ENCODE measurements at places on chromosomes 3 and 15.
A peak's percentile ranks its signal among the peaks of the same experiment; 100 is the strongest.

GRCh38 chr3:196127308-196128040 is 45.6 kb upstream of the TFRC start:
- no peak for DNase-seq

GRCh38 chr15:30990036-30990435 is 1.4 kb downstream of the MTMR10 start:
- no peak for DNase-seq

DNA sequence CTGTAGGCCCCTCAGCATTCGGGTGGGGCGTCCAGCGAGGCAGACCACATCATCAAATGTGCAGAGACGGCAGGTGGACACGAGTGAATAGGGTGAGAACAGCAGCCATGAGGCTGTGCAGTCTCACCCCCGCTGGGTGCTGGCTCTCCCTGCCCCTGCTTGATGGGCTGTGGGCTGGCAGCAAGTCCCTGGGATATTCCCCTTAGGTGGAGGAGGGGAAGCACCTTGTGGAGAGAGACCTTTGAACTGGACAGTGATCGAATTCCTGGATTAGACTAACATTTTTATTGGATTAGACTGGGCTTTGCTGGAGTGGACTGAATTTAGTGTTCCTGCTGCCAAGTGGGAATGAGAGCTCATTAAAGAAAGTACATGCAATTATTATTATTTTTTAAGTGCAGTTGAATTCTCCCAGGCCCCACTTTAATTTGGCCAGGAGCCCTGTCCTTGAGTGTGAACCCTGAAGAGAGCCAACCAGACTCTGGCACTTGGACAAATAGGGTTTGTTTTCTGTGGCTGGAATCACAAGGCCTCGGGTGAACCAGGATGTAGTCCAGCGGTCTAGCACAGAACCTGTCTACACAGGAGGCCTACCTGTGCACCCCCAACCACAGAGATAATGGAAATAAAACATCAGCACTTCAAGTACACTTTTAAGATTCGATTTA is 193.1 kb downstream of the ABHD5 start:
- peak; percentile 10 for DNase-seq

- no peak for DNase-seq
These were observed 606.8 kb downstream of the GBE1 start for GRCh38 chr3:81154611-81155143.

DNA sequence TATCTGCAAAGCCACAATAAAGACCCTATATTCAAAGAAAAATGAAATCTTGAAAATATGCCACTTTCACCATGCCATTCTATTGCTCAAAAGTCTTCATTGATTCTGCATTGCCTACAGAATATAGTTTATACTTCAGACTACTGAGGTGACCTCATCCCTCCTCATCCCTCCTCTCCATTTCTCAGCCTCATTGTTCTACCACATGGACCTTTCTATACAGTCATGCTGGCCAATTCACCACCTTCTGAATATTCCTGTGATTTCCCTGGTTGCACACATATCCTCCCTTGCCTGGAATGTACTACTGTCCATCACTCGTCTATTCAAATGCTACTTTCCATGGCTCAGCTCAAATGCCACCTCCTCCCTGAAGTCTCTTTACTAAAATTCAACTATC is 3.5 kb upstream of the COL8A1 start:
- DNase-seq = no peak

GRCh38 chr3:148975248-148975647 is 16.1 kb upstream of the GYG1 start:
- no peak for DNase-seq

DNA sequence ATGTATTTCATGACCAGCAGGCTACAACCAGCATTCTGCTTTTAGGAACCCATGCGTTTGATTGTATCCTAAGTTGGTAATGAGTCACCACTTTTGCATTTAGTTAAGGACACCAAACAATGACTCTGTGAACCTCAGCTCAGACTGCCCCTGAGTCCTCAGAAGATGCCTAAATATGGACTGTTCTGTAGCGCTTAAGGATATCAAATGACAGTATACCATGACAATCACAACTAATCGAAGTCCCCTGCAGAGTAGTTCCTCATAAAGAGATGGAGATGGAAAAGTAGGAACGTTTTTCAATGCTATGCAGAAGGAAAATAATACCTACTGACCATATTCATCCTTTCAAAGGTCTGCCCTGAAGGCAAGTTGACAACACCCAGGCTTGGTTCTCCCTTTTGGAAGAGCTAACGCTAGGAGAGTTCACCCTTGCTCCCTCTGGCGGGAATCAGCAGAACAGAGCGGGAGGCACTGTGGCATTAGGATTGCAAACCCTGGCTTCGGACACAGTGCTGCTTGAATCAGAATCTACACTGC is 508.6 kb downstream of the FHIT start:
- DNase-seq = no peak

GRCh38 chr3:195821403-195822130 is 9.8 kb upstream of the MUC4 start:
- DNase-seq = no peak

DNA sequence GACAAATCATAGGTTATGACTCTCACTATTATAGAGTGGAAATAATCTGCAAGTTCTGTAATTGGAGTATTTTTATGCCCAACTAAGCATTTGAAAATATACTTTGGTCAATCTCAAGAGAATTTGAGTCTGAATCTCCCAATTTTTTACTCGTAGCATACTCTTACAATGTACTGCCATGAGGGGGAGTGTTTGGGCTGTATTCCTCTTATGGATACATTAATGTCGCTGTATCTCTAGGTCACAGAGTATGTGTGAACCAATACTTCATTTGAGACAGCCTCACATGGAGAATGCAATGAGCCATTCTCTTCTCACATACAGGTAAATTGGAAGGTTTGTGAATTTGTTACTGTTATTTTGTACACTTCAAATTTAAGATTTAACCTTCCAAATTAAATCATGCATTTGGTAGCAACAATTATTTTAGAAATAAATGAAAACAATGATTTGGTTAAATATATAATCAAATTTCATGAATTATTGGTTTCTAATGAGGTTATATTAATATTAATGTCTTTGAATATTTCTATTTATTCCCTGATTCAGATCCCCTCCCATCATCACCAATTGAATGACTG is 5.5 kb upstream of the CD200 start:
- peak; percentile 82 for DNase-seq

DNA sequence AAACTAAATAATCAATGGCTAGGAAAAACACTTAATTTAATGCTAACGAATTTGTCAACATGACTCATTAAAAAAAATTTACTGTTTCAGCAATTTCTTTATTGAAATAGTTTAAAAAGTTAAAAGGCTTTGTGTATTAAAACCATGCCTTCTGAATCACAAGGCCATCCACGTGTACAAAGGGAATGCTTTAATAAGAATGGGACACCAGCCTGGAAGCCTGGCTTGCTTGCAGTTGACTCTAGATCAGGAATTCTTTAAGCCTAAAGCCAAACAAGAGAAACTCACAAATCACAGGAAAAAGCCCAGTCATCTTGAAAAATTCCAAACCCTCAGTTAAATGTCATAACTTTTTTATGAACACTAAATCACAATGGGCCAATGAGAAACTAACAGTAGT is 137.6 kb downstream of the PEAK1 start:
- DNase-seq = peak; percentile 10

DNA sequence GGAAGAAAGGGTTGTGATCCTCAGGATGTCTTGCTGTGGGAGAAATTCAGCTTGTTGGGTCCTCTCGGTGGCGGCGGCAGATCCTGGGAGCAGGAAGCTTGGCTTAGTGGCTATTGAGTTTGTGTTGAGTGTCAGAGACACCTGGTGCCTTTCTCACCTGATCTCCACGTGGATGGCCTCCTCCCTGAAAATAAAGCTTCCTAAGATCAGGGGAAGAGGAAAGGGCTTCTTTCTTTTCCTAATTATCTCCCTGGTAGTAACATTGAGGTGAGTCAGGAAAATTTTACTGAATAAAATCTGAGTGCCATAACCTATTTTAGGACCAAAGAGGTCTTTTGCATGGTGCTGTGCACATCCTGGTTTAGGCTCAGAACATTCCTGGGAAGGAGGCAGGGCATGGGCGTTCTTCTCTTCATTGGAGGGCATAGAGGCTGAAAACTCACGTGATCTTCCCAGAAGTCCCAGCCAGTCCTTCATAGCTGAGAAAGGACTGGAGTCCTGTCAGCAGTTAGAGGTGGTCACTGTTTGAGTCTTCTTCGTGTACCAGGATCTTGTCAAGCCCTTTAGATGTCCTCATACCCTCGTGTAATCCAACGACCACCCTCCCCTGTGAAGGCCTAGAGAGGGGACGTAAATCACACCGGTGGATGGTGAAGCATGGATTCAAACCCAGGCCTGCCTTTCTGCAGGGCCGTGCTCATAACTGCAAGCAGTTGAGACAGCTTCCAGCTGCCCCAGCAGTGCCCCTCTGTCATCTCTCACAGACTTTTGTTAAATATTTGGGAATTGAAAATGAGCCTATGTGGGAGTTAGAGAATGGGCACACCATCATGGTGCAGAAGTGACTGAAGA is 1.1 kb downstream of the CMTM8 start:
- DNase-seq = no peak

DNA sequence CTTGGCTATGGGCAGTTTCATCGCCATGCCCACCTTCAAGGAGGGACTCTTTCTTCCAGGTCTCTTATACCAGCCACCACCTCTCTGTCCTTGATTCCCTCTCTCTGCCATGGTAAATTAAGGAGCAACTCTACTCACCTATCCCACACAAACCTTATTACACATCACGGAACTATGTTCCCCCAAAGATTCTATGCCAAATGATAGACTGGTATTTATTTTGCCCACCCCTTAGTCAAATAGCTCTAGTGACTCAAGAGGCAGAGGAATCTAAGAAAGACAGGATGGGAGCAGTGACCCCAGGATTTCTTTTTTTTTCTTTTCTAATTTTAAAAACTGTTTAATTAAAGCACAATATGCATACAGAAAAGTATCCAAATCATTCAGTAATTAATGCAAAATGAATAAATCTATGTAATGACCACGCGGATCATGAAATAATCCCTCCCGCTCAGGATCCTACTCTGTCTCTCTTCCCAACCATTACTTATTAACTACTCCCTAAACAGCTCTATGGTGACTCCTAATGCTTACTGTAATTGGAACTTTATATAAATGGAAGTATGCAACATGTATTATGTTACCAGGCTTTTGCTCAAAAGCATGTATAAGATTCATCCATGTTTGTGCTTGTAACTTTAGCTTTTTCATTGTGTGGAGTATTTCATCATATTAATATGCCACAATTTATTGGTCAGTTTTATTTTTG is 410.8 kb upstream of the RASGRP1 start:
- no peak for DNase-seq

- no peak for DNase-seq
These were observed 11.6 kb upstream of the CLPX start for GRCh38 chr15:65196637-65197336.

DNA sequence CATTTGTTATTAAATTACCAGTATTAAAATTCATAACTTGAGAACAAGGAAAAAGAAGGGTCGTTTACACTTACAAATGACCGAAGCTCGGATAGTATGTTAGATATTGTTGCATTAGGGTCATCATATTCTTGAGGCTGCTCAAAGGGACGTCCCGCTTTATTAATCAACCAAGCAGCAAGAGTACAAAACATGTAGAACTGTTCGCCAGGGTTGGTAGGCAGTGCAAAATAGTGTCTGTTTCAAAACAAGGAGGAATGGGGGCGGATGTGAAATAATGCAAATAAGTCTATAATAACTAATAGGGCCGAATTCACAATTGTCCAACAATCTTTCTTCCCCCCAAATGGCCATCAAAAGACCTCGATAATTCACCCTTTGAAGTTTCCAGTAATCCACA is 2.9 kb downstream of the IFT57 start:
- no peak for DNase-seq

GRCh38 chr3:116897382-116897781 is 187.8 kb downstream of the TUSC7 start:
- DNase-seq = no peak

DNA sequence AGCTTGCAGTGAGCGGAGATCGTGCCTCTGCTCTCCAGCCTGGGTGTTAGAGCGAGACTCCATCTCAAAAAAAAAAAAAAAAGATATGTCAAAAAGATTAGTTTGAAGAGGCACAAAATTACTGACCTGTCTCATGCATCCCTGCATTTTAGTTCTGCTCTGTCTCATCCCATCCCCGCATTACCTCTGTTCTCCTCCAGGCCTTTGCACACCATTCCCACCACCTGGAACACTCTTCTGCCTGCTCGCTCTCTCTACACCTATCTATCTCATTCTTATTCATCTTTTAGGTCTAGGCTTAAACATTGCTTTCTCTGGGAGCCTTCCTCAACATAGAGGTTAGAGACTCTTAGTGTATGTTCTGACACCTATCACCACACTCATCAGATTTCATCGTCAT is 32.9 kb upstream of the ZNF770 start:
- DNase-seq = no peak

- no peak for DNase-seq
These were observed 12.3 kb downstream of the NRROS start for GRCh38 chr3:196651819-196652218.

DNA sequence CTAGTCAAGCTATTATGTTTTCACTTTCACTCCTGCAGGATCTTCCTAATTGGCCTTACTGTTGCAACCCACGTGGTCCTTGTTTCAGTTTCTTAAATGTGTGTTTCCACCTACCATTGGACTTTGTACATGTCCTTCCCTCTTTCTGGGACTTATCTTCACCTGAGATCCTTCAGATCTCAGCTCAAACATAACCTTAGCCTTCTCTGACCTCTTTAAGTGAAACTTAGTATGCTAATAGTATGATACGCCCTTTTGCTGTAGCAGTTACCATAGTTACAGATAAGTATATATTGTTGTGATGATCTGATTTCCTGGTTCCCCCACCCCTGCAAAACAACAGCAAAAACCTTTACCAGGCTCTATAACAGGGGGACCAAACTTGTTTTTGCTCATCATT is 35.2 kb downstream of the U2SURP start:
- no peak for DNase-seq

GRCh38 chr15:81880833-81881232 is 165.0 kb downstream of the MEX3B start:
- DNase-seq = no peak

- no peak for DNase-seq
These were observed 77.2 kb downstream of the IL12A start for GRCh38 chr3:160065786-160066185.

DNA sequence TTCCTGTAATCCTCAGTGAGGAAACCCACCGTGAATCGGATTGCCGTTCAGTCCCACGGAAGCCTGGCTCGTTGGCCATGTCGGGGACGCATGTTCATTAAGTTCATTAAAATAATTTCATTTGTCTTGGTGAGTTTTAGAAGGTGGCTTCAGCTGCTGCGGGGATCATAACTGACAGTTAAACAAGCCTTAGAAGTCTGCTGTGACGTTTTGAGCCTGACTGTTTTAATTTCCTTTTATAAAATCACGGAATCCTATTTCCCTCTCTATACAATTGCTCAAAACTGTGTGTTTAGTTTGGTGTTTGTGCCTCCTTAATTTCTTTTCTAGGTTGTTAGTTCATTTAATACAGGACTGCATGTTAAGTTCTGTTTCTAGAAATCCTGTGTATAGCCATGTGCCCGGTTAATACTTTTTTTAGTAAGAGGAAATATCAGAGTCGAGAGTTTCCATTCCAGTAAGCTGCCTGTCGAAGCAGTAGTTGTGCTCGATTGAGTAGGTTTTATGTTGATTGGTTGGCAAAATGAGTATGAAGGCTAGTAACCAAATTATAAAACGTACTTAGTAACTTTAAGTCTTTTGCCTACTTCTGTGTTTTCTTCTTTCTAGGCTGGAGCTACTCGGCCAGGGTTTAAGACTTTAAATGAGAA is 705 bp downstream of the NIPA2 start:
- peak; percentile 41 for DNase-seq

- no peak for DNase-seq
These were observed 61.2 kb downstream of the CLDN1 start for GRCh38 chr3:190261015-190261414.

GRCh38 chr15:100020189-100020588 is 287.0 kb upstream of the LYSMD4 start:
- no peak for DNase-seq
